Uterus (tissue), 4 donors: ENCODE measurements at places on chromosomes 3 and 15. TPM values are rescaled to one million over a fixed set of nuclear protein-coding genes. Genes with fewer than 3 reads are reported as not detected.

DNA sequence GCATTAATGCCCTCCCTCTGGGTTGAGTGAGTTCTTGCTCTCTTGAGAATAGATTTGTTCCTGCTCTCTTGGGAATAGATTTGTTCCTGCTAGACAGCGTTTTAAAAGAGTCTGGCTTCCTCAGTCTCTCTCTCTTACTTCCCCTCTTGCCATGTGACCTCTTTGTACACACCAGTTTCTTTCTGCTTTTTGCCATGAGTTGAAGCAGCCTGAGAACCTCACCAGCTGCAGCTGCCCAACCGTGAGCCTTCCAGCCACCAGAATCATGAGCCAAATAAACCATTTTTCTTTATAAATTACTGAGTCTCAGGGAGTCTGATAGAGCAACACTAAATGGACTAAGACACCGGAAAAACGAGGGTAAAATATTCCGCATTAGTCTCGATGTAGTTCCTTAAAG, 253.6 kb downstream of the CNTN6 start:
- H3K4me1 ChIP-seq, result no peaks in the 10 kb centered on the region
- no peak overlapping the region for H3K4me3 ChIP-seq
- H3K27ac ChIP-seq, result no peak overlapping the region
- DNase-seq, result no peak

GRCh38 chr3:120144267-120144666, 50.0 kb upstream of the GSK3B start:
- H3K4me3 ChIP-seq, result no peak overlapping the region
- H3K4me1 ChIP-seq, result no peaks in the 10 kb centered on the region
- DNase-seq, result no peak

- H3K4me1 ChIP-seq, result no peaks in the 10 kb centered on the region
- no peak overlapping the region for H3K27ac ChIP-seq
- no peak overlapping the region for H3K4me3 ChIP-seq
- H3K27me3 ChIP-seq, result no peaks in the 10 kb centered on the region
- DNase-seq, result no peak
- no peaks in the 10 kb centered on the region for H3K36me3 ChIP-seq
Measured at GRCh38 chr3:112020674-112021085, 13.9 kb upstream of the TMPRSS7 start.

GRCh38 chr3:183281126-183281797, 28.2 kb downstream of the B3GNT5 start:
- H3K36me3 ChIP-seq, result no peaks in the 10 kb centered on the region
- DNase-seq, result no peak
- no peaks in the 10 kb centered on the region for H3K4me1 ChIP-seq
- H3K4me3 ChIP-seq, result no peak overlapping the region

DNA sequence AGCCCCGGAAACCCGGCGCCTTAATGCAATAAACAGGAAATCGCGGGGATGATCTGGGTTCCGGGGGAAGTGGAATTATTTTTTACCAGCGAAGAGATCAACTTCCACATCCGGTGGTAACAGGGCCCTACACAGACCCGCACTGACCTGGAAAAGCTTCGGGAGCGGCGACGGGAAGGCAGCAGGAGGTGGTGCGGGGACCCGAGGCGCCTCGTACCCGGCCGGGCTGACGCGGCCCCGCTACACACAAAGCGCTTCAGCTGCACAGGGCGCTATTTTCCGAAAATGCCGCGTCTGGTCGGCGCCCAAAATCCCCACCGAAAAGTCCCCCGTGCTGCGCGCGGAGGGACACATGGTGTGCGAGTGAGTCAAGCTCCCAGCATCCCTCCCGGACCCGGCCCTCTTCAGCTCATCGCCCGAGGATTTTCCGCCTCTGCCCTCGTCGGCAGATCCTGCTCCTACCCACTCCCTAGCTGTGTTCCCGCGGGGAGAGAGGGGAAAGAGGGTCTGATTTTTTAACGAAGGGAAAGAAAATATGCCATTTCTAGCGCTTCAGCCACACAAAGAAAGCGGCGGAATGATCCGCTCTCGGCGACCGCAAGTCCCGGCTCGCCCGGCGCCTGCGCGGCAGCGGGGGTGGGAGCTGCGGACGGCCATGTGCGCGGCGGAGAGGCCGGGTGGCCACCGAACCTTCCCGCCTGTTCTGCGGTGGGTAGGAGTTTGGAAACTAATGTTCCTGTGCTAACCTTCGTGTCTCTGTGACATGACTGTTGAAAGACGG, at the start of gene GABPB1:
Gene GABPB1, minus strand, starts transcription at position 361 of the 781 bp plus-strand sequence. CDS start 45,400 bp downstream, outside the sequence.
- DNase-seq, result peak; percentile 82
- no peaks in the 10 kb centered on the region for H3K27me3 ChIP-seq
- peaks cover 4% of the 10 kb centered on the region for H3K4me1 ChIP-seq

DNA sequence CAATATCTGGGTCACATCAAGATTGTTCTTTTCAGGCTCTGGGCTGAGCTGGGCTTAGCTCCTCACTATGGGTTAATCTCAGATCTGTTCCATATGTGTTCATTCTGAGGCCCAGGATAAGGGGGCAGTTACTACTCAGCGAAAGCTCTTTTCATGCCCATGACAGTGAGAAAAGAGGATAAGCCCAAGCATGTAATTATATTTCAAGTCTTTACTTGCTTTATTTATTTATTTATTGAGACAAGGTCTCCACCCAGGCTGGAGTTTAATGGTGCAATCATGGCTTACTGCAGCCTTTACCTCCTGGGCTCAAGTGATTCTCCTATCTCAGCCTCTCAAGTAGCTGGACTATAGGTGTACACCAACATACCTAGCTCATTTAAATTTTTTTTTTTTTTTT, 44.7 kb upstream of the SELENOK start:
- DNase-seq, result no peak
- no peaks in the 10 kb centered on the region for H3K4me1 ChIP-seq
- no peaks in the 10 kb centered on the region for H3K36me3 ChIP-seq
- no peak overlapping the region for H3K4me3 ChIP-seq

- no peaks in the 10 kb centered on the region for H3K36me3 ChIP-seq
- H3K4me1 ChIP-seq, result no peaks in the 10 kb centered on the region
- no peak for DNase-seq
Measured at GRCh38 chr15:50227076-50227475, 38.5 kb downstream of the HDC start.

DNA sequence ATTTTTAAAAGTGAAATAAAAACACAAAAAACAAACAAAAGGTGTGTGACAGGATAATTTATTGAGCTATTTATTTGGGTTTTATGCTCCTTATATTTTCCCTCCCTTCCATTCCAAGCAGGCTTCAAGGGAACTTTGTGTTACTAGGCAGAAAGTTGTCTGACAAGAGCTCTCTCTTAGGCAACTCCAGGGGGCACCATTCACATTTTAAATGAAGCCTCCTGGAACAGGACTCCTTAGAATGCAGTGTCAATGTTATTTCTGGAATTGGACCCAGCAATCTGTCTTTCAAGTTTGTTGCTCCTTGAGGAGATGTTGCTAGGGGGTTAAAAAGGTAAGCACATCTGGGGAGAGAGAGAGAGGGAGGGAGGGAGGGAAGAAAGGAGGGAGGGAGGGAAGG, 5.4 kb upstream of the RFX7 start:
- no peaks in the 10 kb centered on the region for H3K4me1 ChIP-seq
- no peaks in the 10 kb centered on the region for H3K36me3 ChIP-seq
- H3K27ac ChIP-seq, result no peak overlapping the region
- no peak for DNase-seq

DNA sequence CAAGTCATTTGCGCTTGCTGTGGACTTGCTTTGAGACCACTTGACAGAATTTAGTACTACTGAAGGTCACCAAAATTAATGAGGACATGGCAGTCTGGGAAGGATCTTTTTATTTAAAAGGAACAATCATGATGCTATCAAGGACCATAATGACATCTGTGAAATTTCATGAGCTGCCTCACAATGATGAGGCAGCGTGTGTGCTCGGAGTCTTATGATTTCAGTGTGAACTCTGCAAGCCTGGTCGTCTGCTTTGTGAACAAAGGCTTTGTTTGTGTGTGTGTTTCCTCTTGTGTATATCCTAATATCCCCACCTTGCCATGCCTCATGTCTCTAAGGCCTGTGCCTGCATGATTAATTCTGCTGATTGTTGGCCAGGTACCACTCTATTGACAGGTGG, 46.7 kb downstream of the RAD54L2 start:
- no peak overlapping the region for H3K27ac ChIP-seq
- H3K4me1 ChIP-seq, result no peaks in the 10 kb centered on the region
- no peaks in the 10 kb centered on the region for H3K36me3 ChIP-seq
- DNase-seq, result no peak
- no peaks in the 10 kb centered on the region for H3K27me3 ChIP-seq

GRCh38 chr3:56190130-56190529, 278.1 kb downstream of the ERC2 start:
- H3K27me3 ChIP-seq, result no peaks in the 10 kb centered on the region
- DNase-seq, result no peak
- no peak overlapping the region for H3K27ac ChIP-seq
- H3K4me3 ChIP-seq, result no peak overlapping the region
- no peaks in the 10 kb centered on the region for H3K36me3 ChIP-seq

DNA sequence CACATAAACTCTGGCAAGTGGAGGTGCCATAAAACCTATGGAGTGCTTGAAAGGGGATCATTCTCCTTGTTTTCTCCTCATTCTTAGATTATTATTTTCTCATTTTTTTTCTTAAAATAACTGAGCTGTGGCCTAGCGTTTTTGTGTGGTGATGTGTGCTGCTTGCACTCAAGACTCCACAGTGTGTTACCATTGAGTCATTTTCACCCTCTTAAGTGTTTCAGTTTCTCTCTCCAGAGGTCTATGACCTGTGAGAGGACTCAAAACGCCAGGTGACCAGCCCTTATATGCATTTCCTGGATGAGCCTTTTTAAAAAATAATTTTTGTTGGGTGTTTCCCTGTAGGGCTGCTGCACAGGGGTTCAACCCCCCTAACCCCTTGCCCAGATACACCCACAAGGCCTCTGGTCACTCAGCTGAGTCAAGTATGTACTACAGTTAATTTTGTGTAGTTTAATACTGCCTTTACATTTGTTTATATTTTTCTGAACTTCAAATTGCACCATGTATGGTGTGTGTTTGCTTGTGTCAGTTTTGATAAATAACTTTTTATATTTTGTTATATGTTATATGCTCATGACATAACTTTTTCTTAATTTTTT, 15.4 kb upstream of the BTLA start:
- H3K27me3 ChIP-seq, result no peaks in the 10 kb centered on the region
- no peaks in the 10 kb centered on the region for H3K4me1 ChIP-seq
- DNase-seq, result no peak
- no peak overlapping the region for H3K4me3 ChIP-seq

- H3K4me1 ChIP-seq, result no peaks in the 10 kb centered on the region
- no peak overlapping the region for H3K4me3 ChIP-seq
- DNase-seq, result peak; percentile 67
- H3K27ac ChIP-seq, result no peak overlapping the region
- H3K36me3 ChIP-seq, result no peaks in the 10 kb centered on the region
Measured at GRCh38 chr3:50194128-50194902, 2.9 kb downstream of the GNAT1 start.

- H3K4me1 ChIP-seq, result no peaks in the 10 kb centered on the region
- H3K27me3 ChIP-seq, result no peaks in the 10 kb centered on the region
- no peak overlapping the region for H3K27ac ChIP-seq
- no peak overlapping the region for H3K4me3 ChIP-seq
- DNase-seq, result no peak
- no peaks in the 10 kb centered on the region for H3K36me3 ChIP-seq
Measured at GRCh38 chr3:107035176-107035575, 342.1 kb upstream of the CCDC54 start.

GRCh38 chr15:67843571-67844387, 3.9 kb upstream of the RNU6-1 start:
- H3K4me1 ChIP-seq, result peaks cover 10% of the 10 kb centered on the region
- H3K36me3 ChIP-seq, result no peaks in the 10 kb centered on the region
- DNase-seq, result peak; percentile 81
- H3K27me3 ChIP-seq, result no peaks in the 10 kb centered on the region

GRCh38 chr15:60340207-60340921, 57.4 kb downstream of the ANXA2 start:
- no peak for DNase-seq
- no peak overlapping the region for H3K27ac ChIP-seq
- no peaks in the 10 kb centered on the region for H3K4me1 ChIP-seq
- no peaks in the 10 kb centered on the region for H3K36me3 ChIP-seq

DNA sequence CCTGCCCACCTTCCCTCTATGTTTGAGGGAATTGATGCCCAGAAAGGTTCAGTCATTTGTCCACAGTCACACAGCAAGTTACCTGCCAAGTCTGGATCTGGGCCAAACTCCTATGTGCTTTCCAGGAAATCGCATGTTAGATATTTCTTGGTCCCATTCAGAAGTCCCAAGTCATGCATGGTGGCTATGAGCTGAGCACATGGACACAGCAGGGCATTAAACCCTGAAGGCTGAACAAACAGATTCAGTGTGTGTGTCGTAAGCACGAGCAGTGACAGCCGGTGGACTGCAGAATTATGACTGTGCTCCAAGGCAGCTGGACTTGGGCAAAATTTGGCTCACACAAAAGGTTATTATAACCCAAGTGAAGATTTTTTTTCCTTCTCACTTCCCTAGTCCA, 11.4 kb upstream of the SLC6A6 start:
- H3K36me3 ChIP-seq, result no peaks in the 10 kb centered on the region
- no peak overlapping the region for H3K4me3 ChIP-seq
- H3K4me1 ChIP-seq, result no peaks in the 10 kb centered on the region

DNA sequence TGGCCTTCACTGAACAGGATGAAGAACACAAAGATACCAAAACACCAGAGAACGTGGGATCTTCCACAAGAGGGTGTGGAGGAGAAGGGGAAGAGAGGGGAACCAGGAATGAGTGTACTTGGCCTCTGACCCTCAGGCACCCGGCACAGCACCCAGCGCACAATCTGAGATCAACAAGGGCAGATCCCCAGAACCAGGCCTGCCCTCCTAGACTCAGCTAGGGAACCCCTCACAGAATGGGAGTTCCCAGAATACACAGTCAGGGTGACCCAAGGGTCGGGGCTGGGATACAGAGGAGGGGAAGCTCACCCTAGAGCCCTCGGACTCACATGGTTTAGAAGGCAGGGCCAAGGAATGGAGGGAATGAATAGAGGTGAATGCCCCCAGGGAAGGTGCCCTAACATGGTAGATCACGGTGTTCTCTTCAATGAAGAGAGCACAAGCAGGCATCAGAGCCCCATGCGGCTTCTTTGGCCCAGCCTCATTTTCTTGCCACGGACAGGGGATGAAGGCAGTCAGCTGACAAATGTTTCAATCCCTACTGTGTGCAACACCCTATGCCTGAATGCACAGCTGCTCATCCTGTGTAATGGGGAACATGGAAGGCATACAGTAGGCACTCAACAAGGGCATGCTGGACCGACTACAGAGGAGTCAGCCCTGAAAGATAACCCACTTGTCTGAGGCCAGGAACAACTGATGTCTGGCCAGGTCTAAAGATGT, 13.1 kb downstream of the BMF start:
- peaks cover 55% of the 10 kb centered on the region for H3K4me1 ChIP-seq
- H3K4me3 ChIP-seq, result no peak overlapping the region
- no peak for DNase-seq
- no peaks in the 10 kb centered on the region for H3K27me3 ChIP-seq
- H3K36me3 ChIP-seq, result no peaks in the 10 kb centered on the region

- H3K27me3 ChIP-seq, result no peaks in the 10 kb centered on the region
- H3K27ac ChIP-seq, result no peak overlapping the region
- no peak for DNase-seq
- no peaks in the 10 kb centered on the region for H3K4me1 ChIP-seq
Measured at GRCh38 chr3:72549761-72550581, 298.3 kb downstream of the SHQ1 start.

GRCh38 chr3:39095778-39096177, 11.6 kb downstream of the GORASP1 start:
- no peaks in the 10 kb centered on the region for H3K36me3 ChIP-seq
- no peak overlapping the region for H3K27ac ChIP-seq
- no peak for DNase-seq
- no peaks in the 10 kb centered on the region for H3K27me3 ChIP-seq
- H3K4me1 ChIP-seq, result no peaks in the 10 kb centered on the region
- H3K4me3 ChIP-seq, result no peak overlapping the region

Gene EFCC1
- 3.7 TPM for total RNA-seq

Gene TERC
- 530 TPM for total RNA-seq

Gene SLC28A1
- not detected for total RNA-seq

Gene JAGN1
- 22.0 TPM for total RNA-seq

Gene CALML4
- total RNA-seq, result 9.1 TPM
